ENCODE measurements at places on chromosomes 7 and 10. TPM values are rescaled to one million over a fixed set of nuclear protein-coding genes. Genes with fewer than 3 reads are reported as not detected.

GRCh38 chr7:158279539-158280447, 307.8 kb downstream of the PTPRN2 start:
- H3K4me3 ChIP-seq: no peak overlapping the region
- H3K36me3 ChIP-seq: no peaks in the 10 kb centered on the region
- H3K4me1 ChIP-seq: no peaks in the 10 kb centered on the region
- H3K27me3 ChIP-seq: no peaks in the 10 kb centered on the region
- H3K27ac ChIP-seq: no peak overlapping the region

- H3K27ac ChIP-seq: no peak overlapping the region
- DNase-seq: no peak
- no peaks in the 10 kb centered on the region for H3K36me3 ChIP-seq
- H3K4me3 ChIP-seq: no peak overlapping the region
- H3K4me1 ChIP-seq: no peaks in the 10 kb centered on the region
These were observed 396.3 kb upstream of the FZD8 start for GRCh38 chr10:36038316-36038955.

The VIPR2 gene
- total RNA-seq: 0.46 TPM

- no peaks in the 10 kb centered on the region for H3K36me3 ChIP-seq
- H3K4me3 ChIP-seq: no peak overlapping the region
- no peaks in the 10 kb centered on the region for H3K4me1 ChIP-seq
- H3K27me3 ChIP-seq: no peaks in the 10 kb centered on the region
These were observed 6.8 kb downstream of the PON1 start for GRCh38 chr7:95317546-95317945.
